Colonic mucosa (tissue), 4 donors: ENCODE measurements at places on chromosomes 6 and 20. TPM values are rescaled to one million over a fixed set of nuclear protein-coding genes. Genes with fewer than 3 reads are reported as not detected.

The OOEP gene
- not detected for total RNA-seq

The FAXC gene
- 4.9 TPM for total RNA-seq

The C6orf118 gene
- total RNA-seq, result not detected

The LGSN gene
- total RNA-seq, result 0.11 TPM

The RSPO4 gene
- 0.08 TPM for total RNA-seq

GRCh38 chr6:2793534-2794151 is 28.4 kb downstream of the WRNIP1 start:
- no peak for DNase-seq

GRCh38 chr6:28988536-28989311 is 16.4 kb downstream of the ZNF311 start:
- DNase-seq, result peak; percentile 85

DNA sequence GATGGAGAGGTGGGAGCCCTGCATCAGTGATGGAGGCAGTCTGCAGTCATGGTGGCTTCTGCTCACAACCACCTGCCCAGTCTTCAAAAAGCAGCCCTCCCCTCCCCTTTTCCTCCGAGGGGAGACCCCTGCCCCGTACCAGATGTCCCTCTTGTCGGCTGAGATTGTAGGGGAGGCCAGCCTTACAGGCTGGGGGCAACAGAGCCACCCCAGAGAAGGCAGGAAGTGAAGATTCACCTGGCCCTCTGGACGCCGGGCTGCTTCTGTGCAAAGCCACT is 4.5 kb downstream of the TNFRSF6B start:
- no peak for DNase-seq

GRCh38 chr6:135699705-135700104 is 151.8 kb upstream of the PDE7B start:
- DNase-seq, result no peak

- no peak for DNase-seq
Measured at GRCh38 chr6:108123946-108124345, 41.9 kb upstream of the NR2E1 start.

- DNase-seq, result no peak
Measured at GRCh38 chr6:4466261-4466660, 309.9 kb upstream of the CDYL start.

DNA sequence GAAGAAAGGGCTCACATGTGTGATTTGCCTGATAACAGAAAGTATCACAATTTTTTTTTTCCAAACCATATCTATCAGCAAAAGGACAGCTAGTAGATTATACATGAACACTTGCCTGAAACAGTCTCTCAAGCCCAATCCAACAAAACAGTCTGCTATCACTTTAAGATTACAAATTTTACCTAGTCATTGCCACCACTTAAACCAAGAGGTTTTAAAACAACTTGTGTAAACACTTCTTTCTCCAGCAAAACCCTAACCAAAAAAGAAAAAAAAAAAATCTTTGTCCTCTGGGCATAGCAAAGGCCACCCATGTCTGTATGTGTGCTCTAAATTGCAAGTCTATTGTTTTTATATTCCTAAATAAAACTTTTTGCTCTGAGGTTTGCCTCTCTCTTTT is 1568.4 kb downstream of the GRIK2 start:
- DNase-seq, result no peak

DNA sequence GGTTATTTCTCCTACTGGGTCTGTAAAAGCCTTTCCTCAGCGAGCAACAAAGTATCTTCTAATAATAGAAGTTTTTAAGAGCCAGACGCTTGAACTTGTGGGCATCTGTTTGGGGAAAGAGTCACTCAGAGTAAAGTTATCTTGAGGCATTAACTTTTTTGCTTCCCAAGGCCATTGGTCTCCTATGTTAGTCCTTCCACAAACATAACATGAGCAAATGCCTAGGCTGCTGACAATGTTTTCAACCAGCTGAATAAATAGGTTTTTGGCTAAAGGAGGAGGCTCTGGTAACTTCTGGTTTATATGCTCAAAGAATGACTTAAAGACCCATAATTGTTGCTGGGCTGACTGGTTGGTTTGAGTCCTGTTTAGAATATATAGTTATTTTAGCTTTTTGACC is 213.5 kb upstream of the SYNCRIP start:
- DNase-seq, result no peak

GRCh38 chr6:142118925-142119324 is 13.8 kb upstream of the GJE1 start:
- DNase-seq, result no peak

DNA sequence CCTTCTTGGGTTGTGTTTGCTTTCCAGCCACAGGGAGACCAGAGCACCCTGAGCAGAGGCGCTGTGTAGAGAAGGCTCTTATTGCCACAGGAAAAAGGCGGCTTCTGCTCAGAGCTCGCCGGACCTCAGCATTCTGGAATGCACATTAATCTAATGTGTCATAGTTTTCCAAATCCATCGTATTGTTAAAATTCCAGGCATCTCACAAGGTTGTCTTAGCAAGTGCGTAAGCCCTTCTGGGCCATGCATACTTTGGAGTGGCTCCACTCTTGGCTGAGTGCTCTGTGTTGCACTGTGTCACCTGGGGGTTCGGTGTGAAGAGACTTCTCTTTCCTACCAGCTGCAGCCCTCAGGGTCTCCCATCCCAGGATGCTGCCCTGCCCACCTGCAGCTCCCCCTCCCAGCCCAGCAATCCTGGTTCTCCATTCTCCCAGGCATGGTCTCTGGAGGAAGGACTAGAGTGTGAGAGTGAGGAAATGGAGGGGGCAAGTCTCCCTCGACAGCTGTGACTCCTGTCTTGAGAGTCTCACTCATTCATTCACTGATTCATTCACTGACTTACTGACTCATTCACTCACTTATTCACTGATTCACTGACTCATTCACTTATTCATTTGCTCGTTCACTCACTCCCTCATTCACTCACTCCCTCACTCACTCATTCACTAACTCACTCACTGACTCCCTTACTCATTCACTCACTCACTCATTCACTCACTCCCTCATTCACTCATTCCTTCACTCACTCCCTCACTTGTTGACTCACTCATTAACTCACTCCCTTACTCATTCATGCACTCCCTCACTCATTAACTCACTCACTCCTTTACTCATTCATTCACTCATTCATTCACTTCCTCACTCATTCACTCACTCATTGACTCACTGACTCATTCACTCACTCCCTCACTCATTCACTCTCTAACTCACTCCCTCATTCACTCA is 83.7 kb upstream of the MPC1 start:
- no peak for DNase-seq

DNA sequence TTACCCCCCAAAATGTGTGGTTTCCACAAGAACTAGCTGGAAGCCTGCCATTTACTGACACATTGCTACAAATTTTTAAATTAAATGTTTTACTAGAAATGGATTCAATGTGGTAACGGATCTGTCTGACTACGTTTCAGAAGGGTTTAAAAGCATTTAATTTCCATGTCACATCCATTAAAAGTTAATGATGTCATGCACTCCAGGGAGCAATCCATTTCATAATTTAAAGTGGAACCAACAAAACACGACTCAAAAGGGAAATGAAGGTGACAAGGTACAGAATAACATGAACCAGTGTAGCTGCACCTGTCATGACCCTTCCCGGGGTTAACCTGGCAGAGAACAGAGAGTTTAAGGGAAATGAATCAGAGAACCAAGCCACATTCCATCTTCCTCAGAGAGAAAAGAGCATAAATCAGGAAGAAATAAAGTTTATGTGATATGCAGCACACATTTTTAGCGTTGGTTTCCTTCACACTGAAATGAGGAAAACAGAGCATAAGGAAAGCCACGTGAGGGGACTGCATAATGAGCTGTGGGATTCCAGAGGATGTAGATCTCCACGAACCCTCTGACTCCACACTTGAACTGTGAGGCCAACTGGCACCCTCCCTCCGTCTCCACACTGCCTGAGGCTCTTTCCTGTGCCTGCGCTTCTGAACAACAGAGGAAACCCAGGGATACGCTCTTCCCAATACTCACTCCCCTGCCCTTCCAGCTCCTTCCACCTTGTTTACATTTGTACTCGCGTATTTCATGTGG is 170.3 kb upstream of the AHI1 start:
- no peak for DNase-seq

GRCh38 chr6:83511901-83512681 is at the start of gene PRSS35:
TSS of gene PRSS35 (plus strand) at chr6:83512534. CDS start at chr6:83523442, 10,908 bp downstream.
- peak; percentile 57 for DNase-seq
